ENCODE measurements at places on chromosomes 12 and 14. TPM values are rescaled to one million over a fixed set of nuclear protein-coding genes. Genes with fewer than 3 reads are reported as not detected.

DNA sequence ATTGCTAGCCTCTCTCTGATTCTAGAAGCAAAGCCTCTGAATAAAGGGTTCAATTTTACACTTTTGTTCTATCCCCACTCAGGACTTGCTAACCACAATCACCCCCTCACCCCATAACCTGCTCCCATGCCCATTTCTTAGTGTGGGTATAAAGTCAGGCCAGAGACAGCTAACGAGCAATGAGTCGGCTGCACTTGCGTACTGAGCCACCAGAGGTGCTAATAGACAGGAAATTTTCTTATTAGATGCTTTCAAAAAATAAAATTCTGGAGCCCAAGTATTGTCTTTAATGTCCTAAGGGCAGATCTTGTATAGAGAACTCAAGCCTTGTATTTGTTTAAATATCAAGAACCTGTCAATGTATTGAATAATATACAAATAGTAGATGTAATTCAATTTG lies 256.9 kb downstream of the SYT1 start:
- DNase-seq: no peak

GRCh38 chr12:124777399-124778372 lies 86.0 kb downstream of the SCARB1 start:
- DNase-seq: no peak

DNA sequence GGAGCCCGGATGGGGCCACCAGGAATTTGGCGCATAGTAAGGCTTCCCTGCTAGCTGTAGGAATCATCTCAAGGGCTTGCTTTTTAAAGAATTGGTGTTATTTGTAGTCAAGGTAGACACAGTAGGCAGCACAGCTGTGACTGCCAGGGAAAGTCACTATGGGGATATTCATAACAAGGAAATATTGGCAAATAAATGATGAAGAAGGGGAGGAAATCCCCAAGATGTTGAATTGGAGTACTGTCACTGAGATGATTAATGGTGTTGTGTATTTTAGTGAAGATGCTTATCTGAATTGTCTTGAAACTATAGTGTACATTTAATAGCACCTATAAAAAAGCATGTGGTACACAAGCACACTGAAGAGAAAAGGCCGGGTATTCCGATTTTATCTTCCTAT lies 118.9 kb downstream of the NPAS3 start:
- DNase-seq: no peak

GRCh38 chr14:35046751-35047536 lies 872 bp downstream of the FAM177A1 start:
- no peak for DNase-seq

GRCh38 chr14:50812856-50813543 lies 18.0 kb downstream of the NIN start:
- no peak for DNase-seq

- no peak for DNase-seq
These were observed 183.9 kb upstream of the SOX5 start for GRCh38 chr12:24133384-24133783.

GRCh38 chr12:43852744-43853143 lies 16.9 kb downstream of the TMEM117 start:
- DNase-seq: no peak

DNA sequence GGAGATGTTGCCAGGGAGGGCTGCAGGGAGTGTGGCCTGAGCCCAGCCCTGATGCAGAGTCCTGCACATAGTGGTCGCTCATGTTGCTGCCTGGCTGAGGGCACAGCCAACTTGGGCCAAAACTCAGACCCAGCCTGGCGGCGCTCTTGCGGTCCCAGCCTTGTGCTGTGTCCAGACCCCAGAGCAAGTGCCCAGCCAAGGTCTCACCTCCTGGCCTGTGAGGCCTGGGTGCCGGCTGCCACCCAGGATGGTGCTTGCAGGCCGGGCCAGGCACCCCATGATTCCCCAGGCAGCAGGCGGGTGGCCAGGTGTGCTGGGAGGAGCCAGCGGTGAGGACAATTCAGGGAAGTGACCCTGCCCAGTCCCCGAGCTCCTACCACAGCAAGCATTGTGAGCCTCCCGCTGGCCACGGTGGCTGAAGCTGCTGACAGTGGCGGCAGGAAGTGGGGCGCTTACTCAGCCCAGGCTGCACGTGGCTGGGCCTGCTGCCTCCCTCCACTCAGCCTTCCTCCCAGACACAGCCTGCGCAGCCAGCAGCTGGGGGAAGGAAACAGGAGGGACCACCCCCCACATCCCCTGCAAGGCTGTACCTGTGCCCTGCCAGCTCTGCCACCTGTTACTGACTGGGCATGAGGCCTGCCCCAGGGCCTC lies 17.7 kb upstream of the PGF start:
- no peak for DNase-seq

- no peak for DNase-seq
These were observed 554 bp upstream of the KRT77 start for GRCh38 chr12:52703878-52704277.

- no peak for DNase-seq
These were observed 8.6 kb upstream of the HOXC11 start for GRCh38 chr12:53964315-53964713.

GRCh38 chr12:11849757-11850504 lies 200.5 kb downstream of the ETV6 start:
- DNase-seq: no peak

- no peak for DNase-seq
These were observed 58.7 kb downstream of the DRAM1 start for GRCh38 chr12:101935890-101936746.

DNA sequence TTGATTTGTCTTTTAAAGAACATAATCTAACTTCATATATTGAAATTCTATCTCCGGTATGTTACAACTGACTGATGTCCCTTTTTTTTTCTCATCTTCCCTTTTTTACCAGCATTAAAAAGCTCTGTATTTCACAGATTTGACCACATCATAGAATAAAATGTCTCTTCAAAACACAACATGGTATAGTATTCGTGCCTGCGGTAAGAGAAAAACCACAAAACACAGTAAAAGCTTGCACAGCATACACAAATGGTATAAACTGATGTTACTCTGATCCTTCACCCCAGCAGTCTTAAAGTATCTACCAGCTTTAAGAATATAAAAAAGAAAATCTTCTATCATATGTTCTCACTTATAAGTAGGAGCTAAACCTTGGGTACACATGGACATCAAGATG lies 83.4 kb downstream of the HECTD1 start:
- no peak for DNase-seq

DNA sequence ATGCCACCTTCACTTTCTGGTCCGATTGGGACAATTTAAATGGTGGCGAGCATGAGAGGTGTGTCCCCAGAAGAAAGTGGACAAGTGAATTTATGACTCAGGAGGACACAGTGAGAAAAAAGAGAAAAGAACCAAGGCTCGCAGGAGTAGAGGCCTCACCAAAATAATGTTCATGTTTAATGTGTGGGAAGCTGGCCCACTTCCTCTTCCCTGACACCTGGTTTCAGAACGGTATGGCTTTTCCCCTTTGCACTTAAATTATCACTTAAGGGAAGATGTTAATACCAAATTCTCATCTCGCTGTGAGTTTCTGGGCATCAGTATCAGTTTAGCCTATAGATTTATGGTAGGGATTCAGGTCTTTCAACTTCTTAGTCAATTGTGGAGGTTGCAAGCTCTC lies 226.4 kb downstream of the GLT1D1 start:
- no peak for DNase-seq

The PIANP gene
- 8.1 TPM for polyA plus RNA-seq

The BRMS1L gene
- polyA plus RNA-seq: 26.2 TPM

The TAS2R20 gene
- 3.3 TPM for polyA plus RNA-seq

The TAS2R7 gene
- not detected for polyA plus RNA-seq

The CCDC198 gene
- polyA plus RNA-seq: 48.7 TPM

The SOAT2 gene
- 0.19 TPM for polyA plus RNA-seq

All from right lung (tissue), 10 donors.